ENCODE measurements at places on chromosomes 16 and 17. TPM values are rescaled to one million over a fixed set of nuclear protein-coding genes. Genes with fewer than 3 reads are reported as not detected.

- no peak for DNase-seq
Observed at GRCh38 chr16:2734844-2735515, 15.0 kb upstream of the PRSS27 start.

- peak; percentile 63 for DNase-seq
Observed at GRCh38 chr17:15941781-15942180, 3.1 kb upstream of the ADORA2B start.

GRCh38 chr17:7484919-7485377 lies 782 bp downstream of the POLR2A start:
- DNase-seq: no peak

GRCh38 chr17:70492368-70492767 lies 323.0 kb downstream of the KCNJ2 start:
- DNase-seq: no peak

DNA sequence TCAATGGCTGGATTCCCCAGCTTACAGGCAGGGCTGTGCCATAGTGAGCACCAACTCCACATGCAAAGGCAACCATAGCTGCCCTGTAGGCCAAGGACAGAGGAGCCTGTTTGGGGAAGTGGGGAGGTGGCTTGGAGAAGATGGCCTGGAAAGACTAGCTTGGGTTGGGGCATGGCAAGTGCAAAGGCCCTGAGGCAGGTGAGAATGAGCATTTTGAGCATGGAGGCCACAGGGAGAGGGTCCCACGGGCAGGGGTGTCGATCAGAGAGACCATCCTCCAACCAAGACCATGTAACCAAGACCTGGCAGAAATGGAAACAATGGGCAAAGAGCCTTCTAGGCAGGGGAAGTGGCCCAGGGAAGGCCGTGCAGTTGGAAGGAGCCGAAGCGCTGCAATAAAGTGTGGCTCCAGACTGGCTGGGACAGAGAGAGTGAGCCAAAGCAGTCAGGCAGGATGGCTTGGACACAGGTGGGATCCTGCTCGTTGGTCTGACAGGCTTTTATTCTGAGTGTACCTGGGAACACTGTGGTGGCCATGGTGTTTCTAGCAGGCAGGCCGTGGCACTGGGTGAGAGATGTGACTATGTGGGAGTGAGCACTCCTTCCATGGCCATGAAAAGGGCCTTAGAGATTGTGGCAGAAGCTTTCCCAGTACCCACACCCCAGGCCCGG lies 24.8 kb upstream of the MPRIP start:
- DNase-seq: no peak

DNA sequence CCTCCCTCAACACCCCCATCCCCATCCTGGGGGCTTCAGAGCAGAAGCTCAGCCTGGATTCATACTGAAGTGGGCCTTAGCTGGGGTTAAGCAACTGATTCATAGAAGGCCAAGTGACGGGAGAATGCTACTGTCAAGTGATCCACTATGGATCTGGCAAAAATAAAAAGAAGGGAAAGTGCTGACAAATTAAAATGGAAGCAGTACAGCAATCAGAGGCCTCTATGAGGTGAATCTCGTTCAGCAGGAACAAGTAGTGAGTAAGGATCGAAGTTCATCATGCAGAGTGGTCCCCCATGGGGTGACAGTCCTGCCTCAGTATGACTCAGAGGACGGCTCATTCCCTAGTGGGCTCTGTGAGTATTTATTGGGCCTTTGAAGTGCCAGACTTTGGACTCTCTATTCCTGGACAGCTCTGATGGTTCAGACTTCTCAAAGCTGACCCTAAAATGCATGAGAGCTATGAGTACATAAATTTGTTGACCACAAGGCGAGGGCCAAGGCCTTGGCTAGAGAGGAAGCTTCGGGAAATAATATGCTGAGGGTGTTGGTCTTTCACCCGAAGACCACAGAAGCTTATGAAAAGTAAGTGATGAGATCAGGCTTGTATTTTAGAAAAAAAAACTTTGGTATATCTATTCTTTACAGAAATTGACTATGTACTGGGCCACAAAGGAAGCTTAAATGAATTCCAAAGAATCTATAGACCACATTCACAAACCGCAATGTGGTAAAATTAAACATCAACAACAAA lies 5.3 kb upstream of the NSMCE1 start:
- peak; percentile 79 for DNase-seq

DNA sequence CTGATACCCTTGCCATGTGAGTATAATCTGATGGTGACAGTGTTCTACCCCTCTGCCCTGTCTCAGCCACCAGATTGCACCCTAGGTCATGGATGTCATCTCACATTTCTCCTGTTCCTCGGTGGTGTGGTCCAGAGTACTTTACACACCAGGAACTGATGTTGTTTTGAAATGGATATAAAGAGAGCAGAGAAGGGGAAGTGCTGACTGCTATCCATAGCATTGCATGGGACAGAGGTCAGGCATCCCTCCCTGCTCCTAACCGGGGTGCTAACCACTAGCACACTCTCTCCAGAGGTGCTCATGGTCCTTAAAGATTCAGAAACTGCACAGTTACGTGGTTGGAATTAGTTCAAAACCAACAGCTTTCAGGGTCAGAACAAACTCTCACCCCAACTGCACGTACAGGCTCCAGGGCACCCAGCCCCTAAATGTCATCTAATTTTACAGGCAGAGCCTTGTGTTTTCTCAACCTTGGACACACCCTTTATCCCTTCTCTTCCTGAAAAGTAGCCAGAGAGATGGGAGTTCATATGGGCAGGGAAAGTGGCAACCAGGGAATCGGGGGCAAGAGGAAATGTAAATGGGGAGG lies 16.3 kb downstream of the TTLL6 start:
- DNase-seq: no peak

DNA sequence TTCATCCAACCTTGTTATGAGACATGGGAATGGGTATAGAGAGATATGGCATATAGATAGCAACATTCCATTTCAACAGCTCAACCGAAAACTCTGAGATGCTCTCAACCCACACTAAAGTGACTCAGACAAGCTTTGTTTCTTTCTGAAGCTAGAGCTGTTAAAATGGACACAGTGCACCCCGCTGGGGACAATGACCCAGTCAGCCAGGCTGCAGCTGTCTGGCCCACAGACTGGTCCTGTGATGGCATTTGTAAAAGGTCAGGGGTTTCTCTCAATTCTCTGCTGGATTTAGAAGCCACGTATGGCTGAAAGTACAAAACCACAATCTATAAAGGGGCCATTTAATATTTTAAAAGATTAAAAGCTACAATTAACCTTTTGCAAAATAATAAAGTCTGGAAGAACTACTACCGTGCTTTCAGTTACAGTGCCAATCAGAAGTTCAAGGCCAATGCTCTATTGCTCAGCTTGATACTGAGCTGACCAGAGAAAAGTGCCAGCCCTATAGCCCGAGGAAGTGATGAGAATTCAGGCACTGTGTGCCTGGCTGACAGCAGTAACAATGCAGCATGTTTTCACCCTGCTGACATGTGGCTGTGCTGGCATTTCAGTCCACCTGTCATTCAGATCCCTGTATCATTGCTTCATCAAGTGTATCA lies 60.2 kb downstream of the TEX2 start:
- DNase-seq: no peak

DNA sequence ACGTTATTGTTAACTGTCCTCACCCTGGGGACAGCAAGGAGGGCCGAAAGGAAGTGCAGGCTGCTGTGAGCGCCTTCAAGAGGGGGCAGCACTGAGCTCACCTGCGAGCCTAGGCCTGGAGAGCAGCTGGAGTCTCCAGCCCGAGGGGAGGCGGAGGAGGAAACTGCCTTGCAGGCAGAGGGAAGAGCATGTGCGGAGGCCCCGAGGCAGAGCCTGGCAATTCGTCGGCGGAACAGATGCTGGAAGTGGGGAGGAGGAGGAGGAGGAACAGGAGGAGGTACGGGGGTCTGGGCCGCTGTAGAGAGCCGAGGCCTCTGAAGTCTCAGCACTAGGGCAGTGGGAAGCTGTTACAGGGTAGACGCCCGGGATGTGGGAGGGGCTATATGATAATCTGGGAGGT lies 49.6 kb upstream of the PLCG2 start:
- no peak for DNase-seq

DNA sequence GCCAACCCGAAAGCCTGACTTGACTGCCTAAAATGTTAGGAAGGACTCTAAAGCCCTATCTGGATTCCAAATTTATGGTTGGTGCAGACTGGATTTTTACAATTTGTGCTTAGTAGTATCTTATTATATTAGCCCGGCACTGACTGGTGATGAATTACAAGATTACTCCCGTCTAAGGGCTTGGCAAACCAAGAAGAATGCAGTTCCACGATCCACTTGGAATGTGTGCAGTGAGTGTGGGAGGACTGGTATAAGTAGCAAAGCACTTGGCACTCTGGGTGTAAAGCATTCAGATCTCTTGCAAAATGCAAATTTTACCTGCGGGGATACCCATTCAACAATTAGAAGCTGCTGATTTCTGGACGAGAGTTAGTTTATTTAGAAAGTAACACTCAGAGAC lies 539.4 kb downstream of the MAF start:
- DNase-seq: no peak

- no peak for DNase-seq
Observed at GRCh38 chr17:78106211-78106610, 22.3 kb downstream of the TMC6 start.

DNA sequence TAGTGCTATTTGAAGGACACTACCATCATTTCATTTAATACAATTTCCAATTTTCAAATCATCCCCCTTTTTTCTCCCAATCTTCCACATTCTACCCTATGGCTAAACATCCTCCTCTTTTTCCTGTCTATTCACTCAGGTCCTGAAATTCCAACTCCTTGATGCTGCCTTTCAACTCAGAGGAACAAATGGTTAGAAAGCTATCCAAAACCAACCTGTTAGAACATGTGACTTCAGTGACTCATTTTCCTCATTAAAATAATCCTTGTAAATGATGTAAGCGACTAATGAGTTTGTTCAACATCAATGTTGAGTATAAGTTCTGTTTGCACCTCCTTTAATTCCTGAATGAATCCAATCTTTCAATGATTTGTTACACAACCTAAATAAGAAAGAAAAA lies 5.5 kb downstream of the PSMD12 start:
- no peak for DNase-seq

- DNase-seq: peak; percentile 76
Observed at GRCh38 chr17:44587339-44587738, 30.1 kb downstream of the FZD2 start.

DNA sequence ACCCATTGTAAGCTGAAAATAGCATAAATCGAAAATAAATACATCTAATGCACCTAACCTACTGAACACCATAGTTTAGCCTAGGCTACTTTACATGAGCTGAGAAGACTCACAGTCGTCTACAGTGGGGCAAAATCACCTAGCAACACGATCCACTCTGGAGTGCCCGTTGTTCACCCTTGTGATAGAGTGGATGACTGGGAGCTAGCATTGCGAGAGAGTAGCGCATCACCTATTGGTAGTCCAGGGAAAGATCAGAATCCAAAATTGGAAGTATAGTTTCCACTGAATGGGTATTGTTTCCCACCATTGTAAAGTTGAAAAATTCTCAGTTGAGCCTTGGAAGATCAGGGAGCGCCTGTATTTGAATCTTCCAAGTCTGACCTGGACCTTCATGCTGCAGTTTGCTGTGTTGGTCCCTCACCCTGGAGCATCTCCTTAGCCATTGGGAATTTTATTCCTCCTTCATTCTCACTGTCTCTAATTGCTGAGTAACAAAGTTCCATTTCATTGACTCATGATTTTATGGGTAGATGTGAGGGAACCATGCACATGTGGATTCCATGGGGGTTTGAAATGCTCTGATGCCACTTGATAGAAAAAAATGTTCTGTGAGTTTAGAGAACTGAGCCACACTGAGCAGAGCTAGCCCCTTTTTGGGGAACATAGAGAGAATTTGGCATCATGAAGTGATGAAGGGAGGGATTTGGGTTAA lies 19.6 kb downstream of the AKAP1 start:
- DNase-seq: no peak

DNA sequence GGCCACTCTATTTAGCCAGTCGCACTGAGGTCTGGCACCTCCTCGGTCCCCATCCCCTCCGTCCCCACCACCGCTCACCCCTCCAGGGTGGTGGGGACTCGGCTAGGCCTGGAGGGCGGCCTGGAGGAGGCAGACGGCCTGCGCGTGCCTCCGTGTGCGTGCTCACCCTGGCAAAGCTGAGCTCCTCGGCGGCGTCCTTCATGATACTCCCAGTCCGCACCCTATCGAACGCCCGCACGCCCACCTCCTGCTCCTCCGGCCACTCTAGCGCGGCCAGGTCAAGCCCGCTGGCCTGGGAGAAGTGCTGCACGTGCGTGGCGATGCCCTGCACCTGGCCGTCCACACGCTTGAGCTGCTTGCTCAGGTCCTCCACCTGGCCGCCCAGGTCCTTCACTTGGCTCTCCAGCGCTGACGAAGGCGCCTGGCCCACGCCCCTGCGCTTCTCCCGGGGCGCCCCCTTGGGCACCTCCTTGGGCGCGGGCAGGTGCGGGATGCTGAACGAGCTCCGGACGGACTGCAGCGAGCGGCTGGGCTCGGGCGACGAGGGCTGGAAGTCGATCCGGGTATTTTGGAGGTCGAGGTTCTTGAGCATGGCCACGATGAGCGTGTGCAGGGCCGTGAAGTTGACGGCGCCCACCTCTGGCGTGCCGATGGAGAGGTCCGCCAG lies 644 bp downstream of the QRICH2 start:
- DNase-seq: no peak

DNA sequence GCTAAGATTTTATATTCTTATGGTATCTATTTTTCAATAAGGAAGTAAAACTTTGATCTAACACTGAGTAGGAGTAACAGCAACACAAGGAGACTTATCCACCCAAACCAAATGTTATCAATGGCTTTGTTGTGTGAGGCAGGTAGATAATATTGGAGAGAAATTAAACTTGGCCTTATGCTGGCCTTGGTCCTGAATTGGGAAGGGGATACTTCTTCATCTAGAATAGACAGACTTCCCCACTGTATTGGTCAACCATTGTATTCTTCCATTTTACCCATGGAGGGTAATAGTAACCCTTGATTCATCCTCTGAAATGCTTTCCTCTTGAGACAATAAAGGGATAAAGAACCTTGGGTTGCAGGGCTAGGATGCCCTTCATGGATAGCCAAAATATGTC lies 76.3 kb upstream of the ANKFN1 start:
- no peak for DNase-seq

DNA sequence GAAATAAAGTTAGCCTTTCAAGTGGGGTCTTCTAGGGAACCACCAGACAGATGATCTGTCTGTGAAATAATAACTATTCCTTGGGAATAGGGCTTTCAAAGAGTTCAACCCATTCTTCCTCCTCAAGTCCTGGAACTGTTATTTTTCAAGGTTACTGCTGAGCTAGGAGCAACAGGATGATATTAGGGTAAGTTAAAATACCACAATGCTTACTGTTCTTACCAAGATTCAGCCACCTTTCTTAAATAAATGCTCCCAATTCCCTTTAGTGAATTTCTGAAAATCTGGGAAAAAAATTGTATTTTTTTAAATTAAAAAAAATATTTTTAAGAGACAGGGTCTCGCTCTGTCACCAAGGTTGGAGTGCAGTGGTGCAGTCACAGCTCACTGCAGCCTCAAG lies 26.9 kb upstream of the ALDH3A2 start:
- no peak for DNase-seq

Gene ABI3
- not detected for polyA plus RNA-seq

Gene CLEC18A
- not detected for polyA plus RNA-seq

Gene SLFN12
- 26.1 TPM for polyA plus RNA-seq

Gene SEPTIN12
- polyA plus RNA-seq: not detected

Gene EME2
- 2.7 TPM for polyA plus RNA-seq

Gene COX6A2
- not detected for polyA plus RNA-seq

Gene SEZ6
- not detected for polyA plus RNA-seq

Gene KRT9
- polyA plus RNA-seq: not detected

Gene OTOP2
- polyA plus RNA-seq: not detected

Gene VTN
- 0.46 TPM for polyA plus RNA-seq

Gene TRIM16
- polyA plus RNA-seq: 26.0 TPM

Gene HOXB2
- 15.9 TPM for polyA plus RNA-seq
